HT-29 (cell line): ENCODE measurements at places on chromosomes 4 and X. TPM values are rescaled to one million over a fixed set of nuclear protein-coding genes. Genes with fewer than 3 reads are reported as not detected.

DNA sequence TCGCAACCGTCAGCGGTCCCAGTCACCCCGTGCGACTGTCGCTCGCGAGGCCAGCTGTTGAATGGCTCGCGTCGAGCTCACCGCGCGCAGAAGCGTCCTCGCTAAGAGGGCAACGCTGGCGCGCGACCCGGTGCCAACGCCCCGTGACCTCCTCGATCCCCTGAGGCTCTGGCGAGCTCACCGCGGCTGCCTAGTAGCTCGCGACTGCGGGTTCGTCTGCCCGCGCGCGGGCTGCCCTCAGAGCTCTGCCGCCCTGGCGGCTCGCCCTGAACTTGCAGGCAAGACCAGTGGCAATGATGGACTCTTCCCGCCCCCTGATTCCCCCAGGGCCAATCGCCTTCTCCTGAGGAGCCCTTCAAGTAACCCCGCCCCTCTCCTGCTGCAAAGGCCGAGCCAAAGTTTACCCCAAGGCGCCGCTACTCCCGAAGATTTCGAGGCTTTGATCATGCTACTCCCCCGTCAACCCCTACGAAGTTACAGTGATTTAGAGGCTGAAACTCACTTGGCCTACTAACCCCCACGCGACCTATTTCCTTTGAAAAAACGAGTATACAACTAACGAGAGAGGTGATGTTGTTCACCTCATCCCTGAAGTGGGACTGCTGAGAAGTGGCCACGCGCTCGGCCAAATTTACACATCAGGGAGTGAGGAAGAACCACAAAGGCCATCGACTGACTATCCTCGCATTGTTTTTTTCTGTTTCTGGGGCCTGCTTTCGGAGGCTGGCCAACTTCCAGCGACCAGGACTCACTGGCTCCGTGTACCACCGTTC is 37.5 kb downstream of the PGRMC1 start:
- DNase-seq = no peak

DNA sequence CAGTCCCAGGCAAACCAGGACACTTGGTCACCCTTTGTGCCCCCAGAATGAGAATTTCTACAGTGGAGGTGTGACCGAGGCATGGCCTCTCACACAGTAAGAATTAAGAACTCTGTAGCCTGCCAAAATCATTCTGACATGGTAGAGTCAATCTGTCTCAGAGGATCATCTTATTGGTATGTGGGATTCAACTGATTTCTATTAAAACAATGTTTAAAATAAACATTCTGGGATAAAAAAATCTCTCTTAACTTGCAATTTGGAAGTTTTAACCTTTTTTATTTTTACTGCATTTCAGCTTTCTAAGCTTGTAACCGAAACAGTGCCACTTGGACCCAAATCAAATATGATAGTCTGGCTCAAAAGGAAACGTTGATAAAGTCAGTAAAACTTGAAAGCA is 165.4 kb upstream of the LDB2 start:
- no peak for DNase-seq

- peak; percentile 35 for DNase-seq
Observed at GRCh38 chr4:113446019-113446418, 315.5 kb downstream of the CAMK2D start.

DNA sequence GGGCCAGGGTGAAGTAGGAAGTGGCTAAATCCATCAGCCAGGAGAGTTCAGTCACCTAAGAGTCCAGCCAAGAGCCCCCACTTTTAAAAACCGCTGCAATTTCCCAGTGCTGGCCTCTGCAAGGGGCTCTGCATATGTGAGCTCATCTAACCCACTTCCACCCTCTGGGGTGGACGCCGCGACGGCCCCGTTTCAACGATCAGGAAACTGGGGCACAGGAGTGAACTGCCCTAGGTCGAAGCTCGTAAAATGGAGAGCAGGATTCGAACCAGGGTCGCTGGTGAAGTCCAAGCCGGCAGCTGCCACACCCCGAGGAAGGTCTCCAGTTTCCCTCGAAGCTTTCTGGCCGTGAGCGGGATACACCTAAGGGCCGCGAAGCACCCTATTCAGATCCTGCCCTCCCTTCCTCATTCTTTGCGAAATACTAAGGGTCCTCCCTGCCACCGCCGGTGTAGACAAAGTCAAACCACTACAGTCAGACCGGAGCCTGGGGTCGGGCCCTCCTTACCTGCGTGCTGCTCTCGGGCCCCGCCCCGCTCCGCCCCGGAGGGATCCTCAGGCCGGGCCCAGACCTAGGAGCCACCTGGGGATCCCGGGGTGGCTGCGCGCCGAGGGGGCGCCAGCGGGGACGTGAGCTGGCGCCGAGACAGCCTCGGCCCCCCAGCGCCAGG is 446 bp downstream of the EVC2 start:
- no peak for DNase-seq

DNA sequence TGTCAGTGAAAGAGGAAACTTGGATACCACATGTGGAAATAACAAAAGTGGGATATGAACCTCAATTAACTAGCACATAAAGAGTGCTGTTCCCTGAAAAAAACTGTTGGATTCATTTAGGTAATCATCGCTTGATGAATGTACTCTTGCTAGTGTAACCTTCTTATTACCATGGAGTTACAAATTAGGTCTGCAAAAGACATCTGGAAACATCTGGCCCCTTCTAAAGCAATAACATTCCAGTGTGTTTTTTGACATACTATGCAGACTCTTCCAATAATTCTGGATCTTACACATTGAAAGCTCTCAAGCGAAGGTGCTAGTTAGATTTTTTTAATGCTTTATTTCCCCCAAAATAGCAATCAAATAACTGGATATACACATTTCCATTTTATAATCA is 134.6 kb downstream of the ATP10D start:
- no peak for DNase-seq

GRCh38 chr4:176635372-176636261 is 157.1 kb downstream of the VEGFC start:
- DNase-seq = no peak

DNA sequence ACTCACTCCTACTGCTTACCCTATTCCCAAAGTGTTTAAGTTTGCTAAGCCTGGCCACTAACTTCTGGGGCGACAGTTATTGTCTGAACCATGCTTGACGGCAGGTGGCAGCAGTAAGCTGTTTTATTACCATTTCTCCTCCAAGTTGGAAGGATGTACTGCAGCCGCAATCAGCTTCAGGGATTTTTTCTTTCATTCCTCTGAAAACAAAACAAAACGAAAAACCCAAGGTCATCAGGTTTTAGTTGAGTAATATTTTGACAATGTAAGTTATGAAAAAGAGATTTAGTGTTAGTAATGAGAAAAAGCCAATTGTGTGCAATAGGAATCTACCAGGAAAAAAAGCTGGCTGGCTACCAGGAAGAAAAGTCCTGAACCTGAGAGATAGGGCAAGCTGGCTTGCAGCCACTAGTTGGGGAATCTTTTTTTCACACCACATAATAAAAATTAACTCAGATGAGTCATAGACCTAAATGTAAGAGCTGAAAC is 13.2 kb upstream of the RAB9B start:
- peak; percentile 77 for DNase-seq

GC gene
- not detected in 2 replicates for total RNA-seq

RTL3 gene
- not detected in 2 replicates for total RNA-seq

RNF128 gene
- 61.5 and 69.0 TPM in 2 replicates for total RNA-seq

RAB33A gene
- total RNA-seq = not detected in 2 replicates
